Activated naive CD4-positive, alpha-beta T cell treated with anti-CD3 and anti-CD28 coated beads, Interleukin-2, amount 50 U/mL, for 72 hours (primary cell): ENCODE measurements at places on chromosomes 3 and 15.

DNA sequence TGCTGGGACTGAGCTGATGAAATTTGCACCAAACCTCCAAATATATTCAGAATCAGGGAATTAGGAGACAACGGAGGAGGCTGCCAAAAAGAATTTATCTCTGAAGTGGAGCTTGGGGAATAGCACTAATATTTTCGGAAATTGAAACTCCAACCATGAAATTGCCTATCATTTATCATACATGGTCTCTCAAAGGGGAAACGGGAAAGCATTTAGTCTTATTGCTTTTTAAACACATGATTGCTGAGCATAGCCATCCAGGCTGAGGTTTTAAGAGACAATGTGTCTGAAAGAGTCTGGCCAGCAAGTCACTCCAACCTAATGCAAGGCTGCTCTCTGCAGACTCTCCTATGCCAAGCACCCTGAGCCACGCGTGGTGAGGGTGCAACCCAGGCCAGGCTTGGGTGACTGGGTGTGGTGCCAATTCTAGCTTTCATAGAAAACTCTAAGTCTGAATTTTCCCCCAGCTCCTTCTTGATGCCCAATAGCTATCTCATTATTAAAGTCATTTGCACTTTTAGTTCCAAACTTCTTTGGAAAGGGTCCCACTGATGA lies 200.2 kb downstream of the RPLP1 start:
- DNase-seq: no peak

- no peak for DNase-seq
Measured at GRCh38 chr3:197171481-197172067, 126.8 kb downstream of the DLG1 start.

GRCh38 chr3:187978433-187979011 lies 175.4 kb upstream of the LPP start:
- DNase-seq: no peak

GRCh38 chr3:148450819-148451218 lies 246.9 kb upstream of the AGTR1 start:
- no peak for DNase-seq

- peak; percentile 86 for DNase-seq
Measured at GRCh38 chr15:40421246-40422157, 15.9 kb downstream of the IVD start.

DNA sequence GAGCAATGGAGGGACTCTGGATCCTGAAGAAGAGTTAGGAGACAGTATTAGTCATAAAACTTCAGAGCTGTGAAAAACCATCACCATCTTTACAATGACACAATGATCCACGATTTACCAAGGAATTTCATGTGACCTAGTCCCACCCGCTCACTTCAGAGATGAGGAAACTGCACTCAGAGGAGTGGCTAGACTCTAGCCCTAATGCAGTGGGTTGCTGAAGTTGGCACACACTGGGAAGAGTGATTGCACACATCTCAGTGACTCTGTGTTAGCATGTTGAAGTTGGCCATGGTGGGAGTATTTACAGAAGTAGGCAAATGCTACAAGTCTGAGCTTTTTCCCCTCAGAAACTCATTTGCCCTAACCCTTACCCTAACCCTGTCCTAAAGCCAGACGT lies 35.2 kb upstream of the SPATA12 start:
- DNase-seq: no peak

DNA sequence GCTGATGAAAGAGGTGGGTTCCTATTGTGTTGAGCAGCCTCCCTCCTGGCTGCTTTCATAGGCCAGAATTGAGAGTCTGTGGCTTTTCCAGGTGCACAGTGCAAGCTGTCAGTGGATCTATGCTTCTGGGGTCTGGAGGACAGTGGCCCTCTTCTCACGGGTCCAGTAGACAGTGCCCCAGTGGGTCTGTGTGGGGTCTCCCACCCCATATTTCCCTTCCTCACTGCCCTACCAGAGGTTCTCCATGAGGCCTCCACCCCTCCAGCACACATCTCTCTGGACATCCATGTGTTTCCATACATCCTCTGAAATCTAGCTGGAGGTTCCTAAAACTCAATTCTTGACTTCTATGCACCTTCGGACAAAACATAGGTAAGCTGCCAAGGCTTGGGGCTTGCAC lies 201.2 kb downstream of the FAM43A start:
- DNase-seq: no peak

- no peak for DNase-seq
Measured at GRCh38 chr3:54771050-54771449, 156.8 kb downstream of the LRTM1 start.

DNA sequence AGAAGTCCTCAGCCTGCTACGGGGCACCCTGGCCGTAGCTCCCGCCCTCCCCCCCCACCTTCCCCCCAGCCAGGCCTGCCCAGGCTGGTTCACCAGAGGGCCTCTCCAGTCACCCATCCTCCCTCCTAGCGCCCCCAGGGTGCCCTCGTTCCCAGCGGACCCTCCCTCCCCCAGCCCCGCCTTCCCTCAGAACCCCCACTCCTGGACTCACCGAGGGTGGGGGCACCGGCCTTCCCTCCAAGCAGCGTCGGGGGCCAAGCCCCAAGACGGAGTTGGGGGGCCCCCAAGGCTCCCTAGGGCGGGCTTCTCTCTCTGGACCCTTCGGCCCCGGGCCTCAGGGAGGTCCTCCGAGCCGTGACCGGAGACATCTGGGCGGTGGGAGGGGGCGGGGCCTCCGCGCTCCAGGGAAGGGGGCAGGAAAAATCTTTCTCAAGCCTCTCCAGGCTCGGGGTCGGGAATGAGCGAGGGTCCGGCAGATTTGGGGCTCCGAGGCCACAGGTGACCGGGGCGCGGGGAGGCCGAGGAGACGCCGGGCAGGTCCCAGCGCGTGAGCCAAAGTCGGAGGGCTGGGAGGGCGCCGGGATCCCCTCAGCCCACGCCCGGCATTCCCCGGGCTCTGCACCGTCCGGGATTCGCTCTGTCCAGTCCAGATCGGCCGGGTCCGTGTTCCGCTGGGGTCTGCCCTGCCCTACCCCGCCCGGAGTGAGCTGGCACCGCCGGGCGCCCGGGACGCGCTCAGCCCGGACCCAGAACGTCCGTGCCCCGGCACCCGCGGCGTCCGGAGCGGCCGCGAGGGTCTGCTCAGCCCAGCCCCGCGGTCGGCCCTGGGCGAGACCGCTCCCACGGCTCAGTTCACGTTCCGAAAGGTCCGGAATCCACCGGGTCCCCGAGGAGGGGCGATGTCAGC lies 999 bp downstream of the INSYN1 start:
- DNase-seq: no peak

DNA sequence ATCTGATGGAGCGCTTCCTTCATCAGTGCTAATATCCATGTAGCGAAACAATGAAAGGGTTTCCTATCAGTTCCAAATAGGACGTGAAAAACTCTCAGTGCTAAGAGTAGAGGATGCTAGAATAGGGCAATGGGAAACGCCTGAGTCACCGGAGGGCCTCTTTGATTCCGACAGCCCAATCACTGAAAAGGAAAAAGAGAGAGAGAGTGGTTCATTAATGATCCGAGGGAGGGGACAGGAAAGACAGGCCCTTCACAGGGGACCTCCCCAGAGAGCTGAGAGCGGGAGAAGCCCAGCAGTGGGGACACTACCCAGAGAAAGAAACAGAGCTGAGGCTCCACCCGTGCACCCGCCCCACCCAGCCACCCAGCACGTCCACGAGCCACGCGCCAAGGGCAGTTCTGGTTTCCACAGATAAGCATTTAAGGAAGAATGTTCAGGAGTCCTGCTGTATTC lies 76.9 kb downstream of the RPN1 start:
- peak; percentile 61 for DNase-seq

DNA sequence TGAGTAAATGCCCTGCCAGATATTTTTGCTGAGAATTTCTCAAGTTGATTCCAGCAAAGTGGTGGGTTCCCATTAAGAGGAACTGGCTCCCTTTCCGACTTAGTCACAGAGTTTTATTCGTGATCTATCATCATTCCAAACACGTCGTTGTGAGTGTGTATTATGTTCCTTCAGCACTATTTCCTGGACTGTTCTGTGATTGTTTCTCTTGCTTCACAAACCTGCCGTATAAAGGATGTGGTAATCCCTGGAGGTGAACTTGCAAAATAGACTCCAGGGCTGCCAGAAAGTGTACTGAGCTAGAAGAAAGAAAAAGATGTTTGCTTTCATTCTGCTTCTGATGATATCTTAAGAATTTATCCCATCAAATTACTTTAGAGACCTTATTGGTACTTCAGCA lies 14.5 kb upstream of the CAPN3 start:
- no peak for DNase-seq

DNA sequence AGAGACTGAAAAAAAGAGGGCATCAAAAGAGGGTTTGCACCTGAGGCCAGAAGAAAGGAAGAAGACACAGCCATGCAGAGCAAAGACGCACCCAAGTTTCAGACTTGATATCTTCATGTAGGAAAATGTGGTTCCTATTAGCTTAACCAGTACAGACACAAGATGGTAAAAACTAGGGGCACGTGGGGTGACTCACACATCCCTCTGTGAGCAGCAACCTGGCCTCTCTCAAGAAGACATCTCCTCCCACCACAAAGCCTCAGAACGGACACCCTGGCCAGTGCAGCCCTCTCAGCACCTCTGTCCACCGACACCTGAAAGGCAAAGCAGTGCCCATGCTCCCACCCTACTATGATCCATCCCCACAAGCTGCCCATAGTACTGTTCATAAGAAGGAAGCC lies 33.3 kb downstream of the GLB1 start:
- peak; percentile 75 for DNase-seq

- no peak for DNase-seq
Measured at GRCh38 chr3:94811836-94812235, 749.0 kb downstream of the NSUN3 start.

GRCh38 chr15:92074646-92075045 lies 221.1 kb downstream of the SLCO3A1 start:
- no peak for DNase-seq

DNA sequence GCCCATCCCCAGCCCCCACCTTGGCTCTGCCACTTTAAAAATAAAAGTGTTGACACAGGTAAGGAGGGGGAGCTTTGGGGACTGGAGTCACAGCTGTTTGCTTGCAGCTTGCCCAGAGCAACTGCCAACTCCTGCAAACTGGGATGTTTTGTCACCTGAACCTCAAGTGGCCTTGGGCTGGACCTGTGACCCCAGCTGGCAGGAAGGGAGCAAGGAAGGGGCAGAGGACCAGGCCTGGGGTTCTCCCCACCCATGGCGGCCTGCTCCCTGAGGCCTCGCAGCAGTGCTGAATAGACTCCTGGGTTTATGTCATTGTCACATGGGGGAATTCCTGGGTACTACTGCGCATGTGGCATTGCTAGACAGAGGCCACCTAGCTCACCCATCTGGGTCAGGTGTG lies 246.9 kb upstream of the TLE3 start:
- no peak for DNase-seq

GRCh38 chr3:159887911-159888310 lies 100.7 kb upstream of the IL12A start:
- no peak for DNase-seq

DNA sequence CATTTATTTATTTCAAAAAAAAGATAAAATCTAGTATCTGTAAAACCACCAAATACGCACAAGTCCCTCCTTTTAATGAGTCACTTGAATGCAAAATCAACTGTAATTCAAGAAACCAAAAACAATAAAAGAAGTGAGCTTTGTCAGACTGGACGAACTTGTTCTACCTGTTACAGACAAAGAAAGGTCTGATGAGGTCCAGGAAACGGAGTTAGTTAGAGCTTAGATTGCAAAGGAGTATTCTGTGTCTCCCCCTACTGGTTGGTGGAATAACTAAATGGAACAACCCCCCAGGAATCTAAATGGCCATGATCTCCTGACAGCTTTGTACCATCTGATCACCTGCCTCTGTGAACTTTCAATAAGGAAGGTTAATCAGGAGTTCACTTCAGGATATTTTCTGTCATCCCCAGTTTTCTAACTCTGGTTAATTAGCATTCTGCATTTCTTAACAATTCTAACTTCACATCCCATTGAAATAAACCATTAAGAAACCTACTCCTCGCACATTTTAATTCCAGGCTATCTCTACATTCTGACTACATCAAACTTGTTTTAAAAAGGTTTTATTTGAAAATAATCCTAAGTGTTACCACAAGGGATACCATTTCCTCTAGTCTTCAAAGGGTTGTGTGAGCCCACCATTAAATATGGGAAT lies 333.0 kb upstream of the SATB1 start:
- DNase-seq: peak; percentile 55

DNA sequence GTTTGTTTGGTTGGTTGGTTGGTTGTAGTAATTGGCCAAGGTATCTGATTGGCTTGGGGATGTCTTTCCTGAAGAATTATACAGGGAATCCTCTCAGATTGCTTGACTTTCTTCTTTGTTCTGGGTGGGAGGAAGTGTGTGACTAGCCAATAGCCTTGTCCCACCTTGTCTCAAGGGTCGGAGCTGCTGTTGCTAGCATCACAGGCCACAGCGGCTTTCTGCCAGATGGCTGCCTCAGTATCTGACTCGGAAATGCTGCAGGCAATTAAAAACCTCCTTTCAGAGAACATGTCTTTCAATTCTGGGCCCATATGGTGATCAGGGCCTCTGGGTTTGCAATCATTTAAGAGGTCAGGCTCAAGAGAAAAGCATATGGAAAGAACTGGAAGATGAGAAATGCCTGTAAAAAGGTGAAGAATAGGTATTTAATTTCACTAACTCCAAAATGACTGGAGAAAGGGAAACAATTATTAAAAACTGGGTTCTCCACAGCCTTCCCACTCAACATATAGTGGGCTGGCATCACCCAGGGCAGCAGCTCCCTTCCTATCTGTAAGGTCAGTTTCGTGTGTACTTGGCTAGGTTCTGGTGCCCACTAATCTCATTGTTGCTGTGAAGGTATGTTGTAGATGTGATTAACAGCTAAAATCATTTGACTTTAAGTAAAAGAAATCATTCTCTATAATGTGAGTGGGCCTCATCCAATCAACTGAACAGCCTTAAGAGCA lies 32.4 kb downstream of the TGFBR2 start:
- no peak for DNase-seq

- no peak for DNase-seq
Measured at GRCh38 chr3:177571271-177571943, 374.1 kb upstream of the TBL1XR1 start.

DNA sequence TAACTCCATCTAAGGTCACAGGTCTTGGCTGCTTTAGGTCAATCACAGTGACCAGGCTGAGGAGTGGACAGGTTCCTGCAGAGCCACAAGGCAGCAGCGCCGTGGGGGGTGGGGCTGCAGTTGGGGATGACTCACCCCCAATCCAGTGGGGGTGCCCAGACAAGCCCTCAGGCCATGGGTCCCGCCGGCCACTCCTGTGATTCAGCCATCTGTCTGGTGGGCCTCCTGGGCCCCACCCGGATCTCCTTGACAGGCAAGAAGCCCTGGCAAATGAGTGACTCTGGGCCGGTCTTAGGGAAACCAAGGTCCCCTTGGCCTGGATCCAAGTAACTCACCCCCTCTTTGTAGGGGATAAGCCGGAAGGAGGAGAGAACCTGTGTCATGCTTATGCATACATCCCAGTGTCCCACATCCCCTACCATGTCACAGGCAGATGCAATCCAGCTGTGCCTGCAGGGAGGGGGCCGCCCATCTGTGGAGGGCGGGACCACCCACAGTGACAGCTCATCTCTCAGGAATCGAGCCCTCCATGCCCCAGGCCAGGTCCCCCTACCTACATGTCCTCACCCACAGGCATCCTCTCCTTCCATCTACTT lies 495 bp upstream of the COL7A1 start:
- DNase-seq: no peak
